ENCODE measurements at places on chromosomes 1 and 21.

DNA sequence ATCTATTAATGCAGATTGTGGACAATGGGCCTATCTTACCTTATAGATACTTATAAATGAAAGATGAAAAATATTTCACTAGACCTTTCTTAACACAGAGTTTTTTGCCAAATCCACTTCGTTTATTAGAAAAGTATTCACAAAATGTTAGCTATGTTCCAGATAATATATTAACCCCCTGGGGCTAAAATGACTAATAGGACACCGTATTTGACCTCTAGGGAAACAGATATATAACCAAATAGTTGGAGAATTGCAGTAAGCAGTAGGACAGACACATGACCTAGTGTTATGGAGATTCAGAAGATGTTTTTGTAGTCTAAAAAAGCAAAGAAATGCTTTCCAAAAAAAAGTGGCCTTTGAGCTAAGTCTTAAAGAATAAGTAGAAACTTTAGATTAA is 106.9 kb downstream of the SEC16B start:
- no peak for DNase-seq

DNA sequence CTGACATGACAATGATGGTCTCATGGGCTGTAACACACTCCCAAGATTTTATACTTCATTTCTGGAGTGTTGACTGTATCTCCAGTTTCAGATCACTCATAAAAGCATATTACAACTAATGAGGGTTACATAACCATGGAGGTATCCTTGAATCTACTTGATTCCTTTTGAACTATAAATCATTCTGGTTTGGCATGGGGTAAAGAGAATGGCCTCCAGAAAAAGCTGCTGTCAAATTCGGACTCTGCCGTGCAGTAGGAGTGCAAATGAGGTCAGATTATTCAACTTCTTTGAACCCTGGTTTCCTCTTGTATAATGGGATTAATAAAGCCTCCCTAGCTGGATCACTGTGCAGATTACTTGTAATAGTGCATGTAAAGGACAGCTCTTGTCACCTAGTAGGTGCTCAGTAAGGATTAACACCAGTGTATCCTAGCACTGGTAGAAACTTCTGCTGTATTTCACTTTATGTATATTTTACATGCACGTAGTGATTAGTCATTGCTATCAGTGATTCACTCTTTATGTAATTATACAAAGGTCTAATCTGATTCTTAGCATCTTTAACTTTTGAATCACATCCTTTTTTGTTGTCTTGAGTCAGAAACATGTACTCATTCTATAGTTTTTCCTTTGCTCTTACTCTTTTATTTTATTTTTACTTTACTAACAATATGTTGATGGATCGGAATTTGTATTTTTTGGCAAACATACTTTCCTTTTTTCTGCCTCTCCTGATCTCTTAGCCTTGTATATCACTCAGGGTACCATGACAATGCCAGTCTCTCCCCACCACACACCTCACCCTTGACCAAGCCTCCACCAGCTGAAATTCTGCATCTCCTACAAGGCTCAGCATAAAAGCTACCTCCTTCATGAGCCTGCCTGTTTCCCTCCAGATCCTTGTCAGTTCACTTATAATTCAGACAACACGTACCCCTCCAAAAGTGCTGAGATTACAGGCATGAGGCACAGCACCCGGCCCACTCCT is 3.2 kb downstream of the LRRC8C start:
- DNase-seq = no peak

GRCh38 chr21:33769057-33769456 is 126.8 kb downstream of the ITSN1 start:
- no peak for DNase-seq

DNA sequence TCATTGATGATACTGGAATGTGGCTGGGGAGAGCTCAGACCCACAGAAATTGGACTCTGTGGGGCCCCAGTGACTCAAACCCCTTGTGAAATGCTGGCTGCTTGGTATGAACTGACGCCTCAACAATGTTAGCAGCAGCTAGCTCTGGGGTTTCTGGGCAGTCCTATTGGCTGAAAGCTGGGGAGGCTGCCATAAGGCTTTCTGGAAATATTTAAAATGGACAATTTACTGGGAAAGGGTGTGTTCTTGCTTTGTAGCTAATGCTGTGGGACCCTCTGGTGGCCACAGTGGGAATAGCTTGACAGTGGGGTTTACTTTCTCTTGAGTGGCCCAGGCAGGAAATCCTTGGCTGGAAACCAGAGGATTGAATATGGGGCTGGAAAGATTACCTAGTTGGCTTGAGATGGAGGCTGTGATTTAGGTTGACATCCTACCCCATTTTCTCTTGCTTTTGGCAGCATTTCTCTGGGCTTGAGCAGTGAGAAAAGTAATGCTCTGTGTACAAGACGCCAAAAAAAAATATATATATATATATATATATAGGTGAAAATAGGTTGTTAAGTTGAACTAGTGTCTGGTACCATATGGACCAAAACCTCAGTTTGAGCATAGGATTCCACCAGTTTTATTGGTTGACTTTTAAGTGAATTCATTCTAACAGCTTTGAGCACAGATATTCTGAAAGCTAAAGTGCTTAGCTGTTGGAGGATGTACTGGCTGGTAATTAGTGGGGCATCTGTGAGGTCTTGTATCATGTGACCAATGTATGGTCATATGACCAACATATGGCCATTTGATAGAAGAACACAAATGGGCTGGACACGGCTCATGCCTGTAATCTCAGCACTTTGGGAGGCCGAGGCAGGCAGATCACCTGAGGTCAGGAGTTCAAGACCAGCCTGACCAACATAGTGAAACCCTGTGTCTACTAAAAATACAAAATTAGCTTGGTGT is 8.2 kb upstream of the S100A10 start:
- no peak for DNase-seq

DNA sequence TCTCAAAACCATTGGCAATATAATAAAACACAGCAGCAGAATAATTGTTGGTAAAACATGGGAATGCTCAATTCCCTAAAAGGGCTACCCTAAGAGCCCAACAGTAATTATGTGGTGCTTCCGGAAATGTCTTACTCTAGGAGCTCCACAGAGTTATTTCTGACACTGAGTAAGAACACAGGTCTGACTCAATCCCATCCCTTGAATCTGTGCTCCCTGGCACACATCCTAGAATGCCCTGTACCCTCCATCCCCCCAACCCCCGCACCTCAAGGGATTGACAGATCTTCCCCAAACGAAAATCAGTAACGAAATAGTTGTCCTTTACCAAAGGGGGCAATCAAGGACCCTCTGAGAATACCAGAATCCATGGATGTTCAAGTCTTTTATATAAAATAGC is 71.9 kb downstream of the SMYD2 start:
- no peak for DNase-seq

DNA sequence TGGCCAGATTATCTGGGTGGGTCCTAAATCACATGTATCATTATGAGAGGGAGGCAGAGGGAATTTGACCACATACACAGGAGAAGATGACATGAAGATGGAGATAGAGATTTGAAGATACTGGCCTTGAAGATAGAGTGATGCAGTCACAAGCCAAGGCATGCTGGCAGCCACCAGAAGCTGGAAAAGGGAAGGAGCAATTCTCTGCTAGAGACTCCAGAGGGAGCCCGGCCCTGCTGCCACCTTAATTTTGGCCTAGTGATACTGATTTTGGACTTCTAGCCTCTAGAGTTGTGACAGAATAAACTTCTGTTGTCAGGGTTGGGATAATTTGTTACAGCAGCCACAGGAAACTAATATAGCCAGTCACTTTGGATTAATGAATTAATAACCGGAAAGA is 2.2 kb upstream of the PRDM2 start:
- DNase-seq = no peak

DNA sequence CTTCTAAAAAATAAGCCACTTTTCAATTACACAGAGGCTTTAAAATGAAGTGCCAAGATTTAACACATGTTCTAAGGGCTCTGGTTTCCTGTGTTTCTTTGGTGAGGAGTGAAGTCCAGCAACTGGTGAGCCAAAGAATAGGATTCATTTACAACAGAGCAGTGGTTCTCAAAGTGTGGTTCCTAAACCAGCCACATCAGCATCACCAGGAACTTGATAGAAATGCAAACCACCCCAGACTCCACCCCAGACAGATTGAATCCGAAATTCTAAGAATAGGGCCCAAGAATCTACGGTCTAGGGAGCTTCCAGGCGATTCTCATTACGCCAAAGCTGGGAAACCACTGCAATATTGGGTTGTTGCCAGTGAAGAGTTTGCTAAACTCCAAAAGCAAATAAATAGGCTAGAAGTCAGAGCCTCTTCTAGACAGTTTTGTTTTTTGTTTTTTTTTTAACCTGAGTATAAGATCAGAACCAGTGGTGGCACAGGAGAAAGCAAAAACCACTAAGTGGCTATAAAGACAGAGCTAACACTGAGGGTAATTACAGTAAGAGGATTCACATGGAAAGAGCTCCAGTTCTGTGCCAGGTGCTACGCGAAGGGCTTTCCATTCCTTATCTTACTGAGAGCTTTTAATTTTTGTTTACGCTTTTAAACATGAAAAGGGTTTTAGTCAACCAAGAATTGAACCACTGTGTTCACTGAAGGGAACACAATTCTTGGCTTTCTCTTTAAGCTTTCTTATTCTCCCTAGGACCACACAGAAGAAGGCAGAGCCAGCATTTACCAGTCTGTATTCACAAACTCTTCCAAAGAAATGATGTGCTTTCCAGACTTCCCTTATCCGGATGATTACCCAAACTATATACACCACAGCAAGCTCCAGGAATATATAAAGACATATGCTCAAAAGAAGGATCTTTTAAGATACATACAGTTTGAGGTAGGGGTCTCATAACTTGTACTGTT is 42.4 kb upstream of the FMO2 start:
- DNase-seq = no peak

GRCh38 chr1:13456904-13457532 is 46.8 kb downstream of the PRAMEF20 start:
- no peak for DNase-seq

DNA sequence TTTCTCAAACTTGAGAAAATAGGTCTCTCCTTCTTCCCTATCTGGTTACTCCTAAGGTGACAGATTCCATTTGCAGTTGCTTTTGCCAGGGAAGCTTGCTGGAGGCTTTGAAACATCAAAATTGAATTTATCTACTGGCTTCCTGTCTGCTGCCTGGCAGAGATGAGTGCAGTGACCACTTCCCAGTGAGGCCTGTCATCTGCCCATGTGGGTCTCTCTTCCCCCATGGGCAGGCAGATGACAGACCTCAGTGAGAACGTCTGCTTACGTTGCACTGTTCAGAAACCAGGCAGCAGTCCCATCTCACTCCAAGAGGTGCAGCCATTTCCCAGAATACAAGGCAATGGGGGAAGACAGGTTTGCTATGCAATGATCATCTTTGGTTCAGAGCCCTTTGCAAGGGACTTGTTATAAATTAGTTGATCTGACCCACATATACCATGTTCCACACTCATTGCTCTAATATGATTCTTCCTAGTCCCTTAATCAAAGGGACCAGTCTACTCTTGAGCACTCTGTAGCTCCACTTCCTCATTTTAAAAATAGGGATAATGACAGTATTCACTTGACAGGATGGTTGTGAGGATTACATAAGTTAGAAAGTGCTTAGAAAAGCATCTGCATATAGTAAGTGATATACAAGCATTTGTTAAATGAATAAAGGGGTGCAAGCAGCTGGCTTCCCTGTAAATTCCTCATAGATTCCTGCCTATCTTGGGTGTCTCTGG is 10.6 kb downstream of the PGBD5 start:
- no peak for DNase-seq

DNA sequence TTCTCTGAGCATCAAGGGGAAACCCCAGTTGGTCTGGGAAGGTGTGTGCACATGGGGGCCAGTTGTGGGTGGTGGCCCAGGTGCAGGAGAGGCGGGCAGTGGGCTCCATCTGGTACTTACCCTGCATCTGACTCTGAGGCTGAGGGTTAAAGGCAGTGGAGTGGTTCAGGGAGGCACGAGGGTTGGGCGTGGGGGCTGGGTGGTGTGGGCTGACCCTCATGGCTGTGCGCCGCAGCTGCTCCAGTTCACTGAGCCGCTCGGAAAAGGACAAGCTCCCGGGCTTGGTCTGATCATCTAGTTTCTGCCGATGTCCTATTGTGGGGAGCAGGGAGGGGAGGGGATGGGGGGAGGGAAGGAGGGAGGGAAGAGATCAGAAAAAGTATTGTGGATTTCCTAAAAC is 165.5 kb downstream of the CLIC6 start:
- DNase-seq = no peak

DNA sequence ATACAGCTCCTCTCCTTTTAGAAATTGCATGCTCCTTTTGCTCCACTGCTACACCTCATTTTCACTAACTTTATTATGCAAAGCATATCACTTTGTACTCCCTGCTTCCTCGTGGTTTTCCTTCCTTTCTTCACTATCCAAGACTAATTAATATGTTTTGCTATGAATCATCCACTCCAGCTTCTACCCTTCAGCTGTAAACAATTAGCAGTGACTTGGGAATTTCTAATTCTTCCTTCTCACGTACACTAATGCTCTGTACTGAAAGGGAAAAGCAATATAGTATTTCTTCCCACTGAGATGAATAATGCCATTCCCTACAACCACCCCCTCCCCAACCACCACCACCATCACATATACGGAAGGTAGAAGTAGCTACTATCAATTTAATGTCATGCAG is 1917.0 kb downstream of the MRPL39 start:
- no peak for DNase-seq

DNA sequence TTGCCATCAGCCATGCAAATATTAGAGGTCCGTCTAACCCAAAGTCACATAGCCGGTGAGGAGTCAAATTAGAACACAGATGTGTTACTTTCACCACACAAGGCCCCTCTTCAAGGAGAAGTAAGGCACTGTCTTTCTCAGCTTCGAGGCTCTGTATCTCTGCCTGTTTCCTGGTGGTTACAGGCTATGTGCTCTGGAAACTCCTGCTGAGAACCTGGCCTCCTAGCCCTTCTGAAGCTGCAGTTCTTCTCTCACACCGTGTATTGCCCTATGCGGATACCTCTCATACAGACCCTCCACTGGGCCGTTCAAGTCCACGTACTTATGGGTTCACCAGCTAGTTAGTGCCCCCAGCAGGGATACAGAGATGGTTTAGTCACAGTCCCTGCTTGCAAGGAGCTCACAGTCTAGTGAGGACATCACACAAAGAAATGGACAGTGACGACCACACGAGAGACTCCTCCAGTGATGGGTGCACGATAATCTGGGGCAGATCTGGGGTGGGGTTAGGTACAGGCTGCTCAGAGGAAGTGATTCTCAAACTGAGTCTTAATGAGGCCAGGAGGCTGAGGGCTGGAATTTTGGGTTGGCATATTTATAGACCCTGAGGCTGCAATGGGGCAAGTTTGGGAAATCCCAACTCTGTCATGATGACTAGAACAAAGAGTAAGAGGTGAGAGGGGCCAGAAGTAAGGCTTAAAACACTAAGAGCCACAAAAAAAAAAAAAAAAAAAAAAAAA is 22.8 kb upstream of the ELOA start:
- no peak for DNase-seq

DNA sequence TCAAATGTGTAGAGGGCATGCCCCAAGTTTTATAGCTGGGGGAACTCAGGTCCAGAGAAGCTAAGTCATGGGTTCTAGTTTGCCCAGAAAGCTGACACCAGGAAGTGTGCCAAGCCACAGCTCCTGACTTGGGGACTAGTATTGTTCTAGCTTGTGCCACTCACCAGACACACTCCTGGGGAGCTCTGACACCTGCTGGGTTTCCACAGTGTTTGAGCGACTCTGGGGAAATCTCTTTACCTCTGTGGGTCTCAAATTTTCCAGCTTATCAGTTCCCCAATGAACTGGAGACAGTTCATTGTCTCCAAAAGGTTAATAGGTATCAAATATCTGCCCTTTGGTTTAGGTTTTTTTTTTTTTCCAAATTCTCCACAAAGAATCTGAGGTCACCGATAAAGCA is 4.2 kb downstream of the KISS1 start:
- DNase-seq = no peak

- peak; percentile 48 for DNase-seq
Observed at GRCh38 chr1:201254625-201255478, 28.5 kb upstream of the PKP1 start.
